ENCODE measurements at places on chromosomes 3 and 15.
A peak's percentile ranks its signal among the peaks of the same experiment; 100 is the strongest.

DNA sequence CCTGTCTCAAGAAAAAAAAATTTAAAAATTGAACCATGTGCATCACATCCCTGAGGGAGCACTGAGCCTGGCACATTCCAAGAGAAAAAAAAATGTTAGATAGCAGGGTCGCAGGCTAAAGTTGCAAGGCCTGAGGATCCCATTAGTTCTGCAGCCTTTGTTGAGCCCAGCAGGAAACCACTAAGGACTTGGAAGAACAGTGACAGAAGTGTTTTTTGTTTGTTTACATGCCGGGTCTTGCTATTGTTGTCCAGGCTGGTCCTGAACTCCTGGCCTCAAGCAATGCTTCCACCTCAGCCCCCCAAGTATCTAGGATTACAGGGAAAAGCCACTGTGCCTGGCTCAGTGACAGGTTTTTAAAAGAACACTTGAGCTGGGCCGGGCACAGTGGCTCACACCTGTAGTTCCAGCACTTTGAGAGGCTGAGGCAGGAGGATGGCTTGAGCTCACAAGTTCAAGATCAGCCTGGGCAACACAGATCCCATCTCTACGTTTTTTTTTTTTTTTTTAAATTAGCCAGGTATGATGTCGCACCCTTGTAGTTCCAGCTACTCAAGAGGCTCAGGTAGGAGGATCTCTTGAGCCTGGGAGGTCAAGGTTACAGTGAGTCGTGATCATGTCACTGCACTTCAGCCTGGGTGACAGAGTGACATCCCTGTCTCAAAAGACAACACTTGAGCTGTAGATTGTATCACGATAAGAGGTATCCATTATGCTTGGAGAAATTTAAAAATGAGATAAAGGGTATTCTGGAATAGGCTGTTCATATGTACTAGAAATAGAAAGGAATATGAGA lies 15.2 kb downstream of the CHAC1 start:
- DNase-seq: no peak

DNA sequence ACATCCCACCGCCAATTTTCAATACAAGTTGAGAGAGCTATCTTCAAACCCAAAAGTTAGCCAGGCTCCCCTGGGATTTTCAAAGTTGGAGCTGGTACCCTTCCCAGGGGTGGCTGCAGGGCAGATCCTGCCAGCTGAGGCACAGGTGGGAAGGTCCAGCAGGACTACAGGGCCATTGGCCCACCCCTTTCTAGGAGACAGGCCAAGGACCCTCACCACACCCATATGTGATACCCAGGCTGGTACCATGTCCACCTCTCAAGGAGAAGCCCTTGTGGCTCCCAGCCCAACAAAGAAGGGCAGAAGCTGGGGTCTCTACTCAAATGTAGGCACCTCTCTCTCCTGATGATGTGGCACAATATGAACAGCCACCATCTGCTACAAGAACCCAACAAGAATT lies 8.0 kb downstream of the POC1A start:
- no peak for DNase-seq

GRCh38 chr3:43691120-43691995 lies 620 bp downstream of the ABHD5 start:
- peak; percentile 72 for DNase-seq

GRCh38 chr3:4831580-4831950 lies 147.7 kb upstream of the BHLHE40 start:
- DNase-seq: no peak

DNA sequence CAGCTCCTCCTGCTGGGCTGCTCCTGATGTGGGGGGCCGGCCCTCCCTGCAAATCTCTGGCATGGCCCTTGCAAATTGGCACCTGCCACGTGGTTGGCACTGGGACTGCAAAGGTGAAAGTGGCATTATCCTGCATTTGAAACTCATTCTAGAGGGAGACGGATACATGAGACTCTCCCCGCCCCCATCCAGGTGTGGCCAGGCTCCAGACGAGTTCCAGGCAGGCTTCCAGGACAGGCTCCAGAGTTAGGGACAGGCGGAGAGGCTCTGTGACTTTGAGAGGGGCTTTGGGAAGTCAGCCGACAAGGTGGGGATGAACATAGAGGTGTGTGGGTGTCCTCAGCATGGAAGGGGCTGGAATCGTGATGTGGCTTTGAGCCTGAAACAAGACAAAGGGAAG lies 178.5 kb downstream of the APBA2 start:
- no peak for DNase-seq

DNA sequence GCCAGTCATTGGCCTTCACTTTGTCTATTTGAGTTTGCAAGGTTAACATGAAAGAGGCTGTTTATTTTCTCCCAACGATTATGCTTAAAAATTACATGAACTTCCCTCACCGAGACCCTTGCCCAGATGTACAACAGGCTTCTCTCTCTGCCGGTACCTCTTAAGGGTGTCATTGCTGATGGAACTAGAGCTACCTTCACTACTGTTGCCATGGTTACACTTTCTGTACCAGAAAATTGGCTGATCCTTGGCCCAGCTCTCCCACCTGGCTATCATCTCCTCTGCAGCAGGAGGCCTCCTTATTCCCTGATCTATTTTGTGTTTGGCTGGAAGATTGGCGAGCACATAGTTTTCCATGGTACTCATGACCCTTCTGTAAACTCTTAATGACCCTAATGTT lies 24.0 kb upstream of the LIPC start:
- DNase-seq: no peak

GRCh38 chr15:82135638-82136037 lies 89.8 kb upstream of the MEX3B start:
- no peak for DNase-seq

DNA sequence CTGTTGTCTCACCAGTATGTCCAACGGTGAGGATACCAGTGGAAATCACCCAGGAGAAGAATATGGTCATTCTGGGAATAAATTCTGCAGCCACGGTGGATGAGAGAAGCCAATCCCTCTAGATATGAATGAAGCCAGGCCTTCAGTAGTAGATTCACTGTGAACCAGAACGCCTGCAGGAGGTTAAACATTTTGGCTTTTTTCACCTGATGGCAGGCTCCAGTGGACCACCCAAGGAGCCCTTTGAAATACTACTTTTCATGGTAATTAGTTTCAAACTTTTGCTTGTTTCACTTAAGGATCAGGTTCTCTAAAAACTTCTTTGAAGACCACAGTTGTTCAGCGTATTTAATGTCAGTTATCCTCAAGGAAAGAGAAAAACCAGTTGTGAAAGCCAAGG lies 353.4 kb downstream of the RORA start:
- no peak for DNase-seq

Data from spinal cord (tissue), 10 donors.